ENCODE measurements at places on chromosomes 3 and 15.

- no peak for DNase-seq
Measured at GRCh38 chr15:100094127-100094510, 247.7 kb downstream of the ADAMTS17 start.

GRCh38 chr15:44802336-44802735, 66.0 kb downstream of the TRIM69 start:
- no peak for DNase-seq

- no peak for DNase-seq
Measured at GRCh38 chr15:48530528-48530927, 115.0 kb downstream of the FBN1 start.

DNA sequence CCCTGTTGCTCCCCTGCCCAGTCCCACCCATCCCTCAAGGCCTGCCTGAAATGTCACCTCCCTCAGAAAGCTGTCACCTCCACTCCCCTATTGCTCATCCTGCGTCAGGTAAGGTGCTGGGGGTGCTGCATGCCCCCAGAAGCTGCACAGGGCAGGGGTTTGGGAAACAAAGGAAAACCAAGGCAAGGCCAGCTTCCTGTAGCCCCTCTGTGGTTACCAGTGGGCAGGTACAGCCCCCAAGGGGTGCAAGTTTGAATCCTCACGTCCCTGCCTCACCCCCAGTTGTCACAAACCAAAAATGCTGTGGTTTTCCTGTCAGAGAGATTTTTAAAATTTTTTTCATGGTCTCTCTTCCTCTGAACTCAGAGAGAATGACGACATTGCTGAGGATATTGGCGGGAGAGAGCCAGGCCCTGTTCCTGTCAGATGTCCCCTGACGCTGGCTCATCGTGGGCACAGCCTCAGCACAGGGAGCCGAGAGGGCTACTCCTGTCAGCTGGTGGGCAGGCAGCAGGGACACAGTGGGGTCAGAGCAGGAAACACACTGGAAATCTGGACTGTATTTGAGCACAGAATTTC, 27.0 kb downstream of the PSTPIP1 start:
- DNase-seq, result no peak
